ENCODE measurements at places on chromosomes 3 and 15.

DNA sequence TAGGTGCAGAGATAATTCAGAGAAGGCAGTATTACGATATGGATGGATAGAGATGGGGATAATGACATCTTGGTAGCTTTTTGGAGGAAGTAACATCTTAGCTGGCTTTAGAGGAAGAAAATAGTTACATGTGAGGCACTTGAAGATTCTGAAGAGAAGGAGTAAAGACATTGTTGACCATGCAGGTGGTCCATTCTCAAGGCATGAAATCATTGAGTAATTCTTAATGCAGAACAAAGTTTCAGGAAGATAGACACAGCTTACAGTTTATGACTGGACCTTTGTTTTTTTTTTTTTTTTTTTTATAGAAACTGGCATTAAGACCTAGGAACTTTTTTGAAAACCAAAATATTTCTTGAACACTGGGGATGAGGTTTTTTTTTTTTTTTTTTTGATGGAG is 28.2 kb downstream of the MBNL1 start:
- no peak for DNase-seq

DNA sequence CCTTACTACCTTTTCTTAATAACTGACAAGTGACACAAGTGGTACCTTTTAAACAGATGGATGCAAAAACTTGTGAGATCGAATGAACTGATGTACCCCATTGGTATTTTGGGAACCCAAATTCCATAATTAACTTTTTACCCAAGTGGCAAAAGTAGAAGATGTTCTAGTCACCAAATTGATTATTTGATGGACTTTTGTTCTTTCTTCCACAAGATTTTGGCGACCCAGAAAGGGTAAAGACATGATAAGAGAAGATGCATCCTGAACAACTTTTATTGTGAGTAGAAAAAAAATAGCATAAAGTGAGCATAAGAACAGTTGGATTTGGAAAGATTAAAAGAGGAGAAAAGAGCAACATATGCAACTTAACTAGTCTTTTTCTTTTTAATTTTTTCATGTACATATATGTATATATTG is 159.5 kb downstream of the TIGIT start:
- no peak for DNase-seq

DNA sequence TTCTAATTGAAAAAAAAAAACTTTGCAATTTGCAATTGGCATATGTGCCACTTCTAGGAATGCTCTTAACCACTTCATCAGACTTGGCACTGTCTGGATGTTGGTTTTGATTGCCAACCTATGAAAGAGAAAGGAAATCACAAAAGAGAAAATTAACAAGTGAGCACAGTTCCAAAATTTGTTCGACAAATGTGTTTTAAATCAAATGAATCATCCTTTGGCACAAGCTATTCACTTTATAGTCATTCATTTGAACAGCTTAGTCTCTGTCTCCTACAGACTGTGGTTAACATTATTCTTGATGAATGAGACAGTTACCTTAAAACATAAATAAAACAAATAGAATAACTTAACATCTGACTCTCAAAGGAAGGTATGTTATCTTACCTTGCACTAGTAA is 265.0 kb downstream of the EPHA3 start:
- DNase-seq, result no peak

- DNase-seq, result no peak
Observed at GRCh38 chr3:127794402-127794801, 27.9 kb downstream of the MGLL start.

- DNase-seq, result no peak
Observed at GRCh38 chr3:179450901-179451264, 387 bp downstream of the GNB4 start.

DNA sequence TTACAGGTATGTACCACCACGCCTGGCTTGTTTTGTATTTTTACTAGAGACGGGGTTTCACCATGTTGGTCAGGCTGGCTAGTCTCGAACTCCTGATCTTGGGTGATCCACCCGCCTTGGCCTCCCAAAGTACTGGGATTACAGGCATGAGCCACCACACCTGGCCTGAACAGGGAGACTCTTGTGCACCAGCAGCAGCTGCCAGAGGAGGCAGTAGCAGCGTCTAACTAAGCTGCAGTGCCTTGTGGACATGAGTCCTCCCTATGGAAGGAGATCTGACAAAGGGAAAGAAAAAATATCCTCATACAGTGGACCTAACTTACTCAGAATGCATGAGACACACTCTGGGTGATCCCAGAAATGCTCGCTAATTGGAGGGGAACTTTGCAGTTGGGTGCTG is 36.8 kb upstream of the NEO1 start:
- DNase-seq, result no peak

DNA sequence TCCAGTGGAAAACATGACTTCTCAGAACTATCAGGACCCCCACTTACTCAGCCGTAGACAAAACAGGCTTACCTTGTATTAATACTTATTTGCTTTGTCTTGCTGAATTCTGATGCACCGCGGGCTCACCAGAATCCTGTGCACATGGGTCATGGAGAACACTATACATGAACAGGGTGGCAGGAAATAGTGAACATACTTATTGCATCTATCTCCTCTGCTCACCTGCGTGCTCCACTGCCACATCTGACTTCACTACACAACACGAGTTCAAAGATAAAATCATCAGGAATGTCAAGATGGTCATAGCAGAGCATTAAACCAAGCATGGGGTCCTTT is 10.7 kb upstream of the MAPK6 start:
- DNase-seq, result no peak

All from stimulated activated naive CD4-positive, alpha-beta T cell (primary cell).